Right ventricle myocardium inferior (tissue), 1 donor: ENCODE measurements at places on chromosomes 1 and 21.

DNA sequence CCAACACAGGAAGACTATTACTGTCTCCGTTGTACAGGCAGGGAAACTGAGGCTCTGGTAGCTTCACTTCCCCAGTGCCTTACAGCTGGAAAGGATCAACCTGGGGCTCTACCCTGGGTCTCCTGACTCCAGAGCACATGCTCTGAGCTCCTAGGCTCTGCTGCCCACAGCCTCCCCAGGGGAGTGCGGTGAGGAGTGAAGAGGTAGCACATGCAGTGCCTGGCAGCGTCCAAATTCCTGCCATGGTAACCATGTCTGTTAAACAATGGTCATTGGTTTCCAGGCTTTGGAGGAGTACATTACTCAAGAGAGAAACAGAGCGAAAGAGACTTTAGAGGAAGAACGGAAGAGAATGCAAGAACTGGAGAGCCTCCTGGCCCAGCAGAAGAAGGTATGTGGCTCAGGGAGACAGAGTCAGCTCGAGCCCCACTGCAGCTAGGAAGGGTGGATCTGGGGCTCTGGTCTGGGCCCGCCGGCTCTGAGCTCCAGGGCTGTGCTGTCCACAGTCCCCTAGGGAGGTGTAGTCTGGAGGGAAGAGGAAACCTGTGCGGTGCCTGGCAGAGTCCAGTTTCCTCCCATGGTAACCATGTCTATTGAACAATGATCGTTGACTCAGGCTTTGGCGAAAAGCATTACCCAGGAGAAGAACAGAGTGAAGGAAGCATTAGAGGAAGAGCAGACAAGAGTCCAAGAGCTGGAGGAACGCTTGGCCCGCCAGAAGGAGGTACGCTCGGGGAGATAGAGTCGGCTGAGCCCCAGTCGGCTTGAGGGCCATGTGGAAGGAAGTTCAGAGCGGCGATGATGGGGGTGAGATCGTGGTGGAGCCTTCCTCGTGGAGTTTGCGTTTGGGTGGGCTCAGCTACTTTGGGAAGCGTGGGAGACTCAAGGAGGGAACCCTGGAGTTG, 64.6 kb upstream of the EFHD2 start:
- no peak for DNase-seq

- no peak for DNase-seq
These were observed 90.4 kb downstream of the NPHP4 start for GRCh38 chr1:5901841-5902240.

- no peak for DNase-seq
These were observed 6.8 kb downstream of the HIPK1 start for GRCh38 chr1:113935970-113936369.

- DNase-seq = no peak
These were observed 87.3 kb downstream of the PTPRU start for GRCh38 chr1:29323636-29324035.

DNA sequence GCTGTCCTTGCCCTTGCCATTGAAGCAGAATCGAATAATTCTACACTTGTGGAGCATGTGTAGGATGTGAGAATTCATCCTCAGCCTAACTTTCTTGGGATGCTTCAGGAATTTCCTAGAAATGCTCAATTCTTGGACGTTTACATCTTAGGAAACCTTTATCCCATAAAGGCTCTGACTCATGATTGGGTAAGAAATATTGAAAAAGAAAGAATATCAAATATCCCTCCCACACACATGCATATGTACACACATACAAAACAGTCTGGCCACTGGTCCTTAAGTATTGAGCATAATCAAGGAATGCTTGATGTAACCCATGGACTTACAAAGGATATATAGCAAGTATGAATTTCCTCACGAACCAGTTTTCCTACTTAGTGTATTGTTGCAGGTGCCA, 83.9 kb upstream of the IPO9 start:
- no peak for DNase-seq

- DNase-seq = no peak
These were observed 6.2 kb downstream of the CORT start for GRCh38 chr1:10456048-10456447.

DNA sequence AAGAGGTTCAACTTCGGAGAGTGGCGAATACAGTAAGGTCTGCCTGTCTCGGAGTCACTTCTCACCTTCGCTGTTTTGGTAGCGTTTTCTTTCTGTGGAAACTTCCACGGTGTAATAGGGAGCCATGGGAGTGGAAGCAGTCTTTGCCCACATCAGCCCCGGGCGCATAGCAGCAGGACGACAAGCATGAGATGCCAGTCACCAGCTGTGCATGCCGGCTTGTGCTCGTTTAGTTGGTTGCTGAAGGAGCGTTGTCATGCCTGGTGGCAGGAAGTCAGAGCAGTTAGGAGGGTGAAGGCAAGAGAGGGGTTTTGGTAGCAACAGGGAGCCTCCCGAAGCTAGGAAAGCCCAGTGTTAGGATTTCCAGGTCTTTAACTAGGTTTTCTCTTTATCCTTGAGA, 58.8 kb downstream of the MRPS6 start:
- DNase-seq = no peak

- DNase-seq = no peak
These were observed 76.8 kb downstream of the SLC45A1 start for GRCh38 chr1:8394456-8395321.

DNA sequence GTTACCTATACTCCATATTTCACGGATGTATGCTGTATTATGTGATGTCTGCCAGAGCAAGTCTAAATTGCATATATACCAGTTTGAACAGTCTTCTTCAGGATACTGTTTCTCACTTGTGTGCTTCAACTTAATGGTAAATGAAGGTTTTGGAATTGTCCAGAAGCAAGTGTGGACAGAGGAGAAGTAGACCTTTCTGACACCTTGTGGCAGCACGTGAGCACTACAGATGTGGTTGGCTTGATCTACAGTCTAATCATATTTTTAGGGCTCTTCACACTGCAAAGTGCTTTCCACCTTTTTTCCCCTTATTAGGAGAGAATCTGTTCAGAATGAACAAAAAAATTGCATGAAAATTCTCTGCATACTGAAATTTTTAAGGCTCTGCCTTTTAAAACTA, 10.9 kb downstream of the MORC3 start:
- DNase-seq = no peak

- DNase-seq = no peak
These were observed 70.6 kb upstream of the NFIA start for GRCh38 chr1:61011561-61012263.
